T1000 (cell line): ENCODE measurements at places on chromosomes 12 and 14.

DNA sequence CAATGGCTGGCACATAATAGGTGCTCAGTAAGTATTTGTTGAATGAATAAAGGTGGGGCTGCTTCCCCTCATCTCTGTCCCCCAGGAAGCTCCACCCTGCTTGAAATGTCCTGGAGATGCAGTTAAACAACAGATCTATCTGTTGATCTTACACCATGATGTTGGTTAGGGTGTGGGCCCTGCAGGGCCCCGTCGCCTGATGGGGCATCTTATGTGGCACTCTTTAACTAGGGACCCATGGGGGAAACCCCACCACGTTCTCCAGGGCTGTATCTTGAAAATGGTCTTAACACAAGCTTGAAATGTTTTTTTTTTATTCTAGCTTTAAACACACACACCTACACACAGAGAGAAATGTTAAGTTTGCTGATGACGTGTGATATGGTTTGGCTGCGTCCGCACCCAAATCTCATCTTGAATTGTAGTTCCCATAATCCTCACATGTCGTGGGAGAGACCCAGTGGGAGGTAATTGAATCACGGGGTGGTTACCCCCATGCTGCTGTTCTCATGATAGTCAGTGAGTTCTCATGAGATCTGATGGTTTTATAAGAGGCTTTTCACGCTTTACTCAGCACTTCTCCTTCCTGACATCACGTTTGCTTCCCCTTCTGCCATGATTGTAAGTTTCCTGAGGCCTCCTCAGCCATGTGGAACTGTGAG is 741.7 kb downstream of the VRK1 start:
- no peak for DNase-seq

DNA sequence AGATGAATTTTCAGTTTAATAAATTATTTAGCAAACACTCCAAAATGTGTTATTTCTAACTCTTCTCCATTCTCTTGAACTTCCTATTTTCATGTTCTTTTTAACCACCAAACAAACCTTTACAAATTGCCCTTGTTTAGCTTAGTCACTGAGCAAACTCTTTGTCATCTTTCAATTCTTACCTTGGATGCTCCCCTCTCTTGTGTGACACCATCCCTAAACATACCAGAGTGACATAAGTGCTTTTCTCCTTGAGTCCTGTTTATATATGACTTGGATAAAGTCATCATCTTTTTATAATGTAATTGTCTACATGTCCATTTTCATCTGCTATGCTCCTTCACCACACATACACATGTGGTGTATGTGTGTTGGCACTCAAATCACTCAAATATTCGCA is 3.4 kb upstream of the TMEM19 start:
- no peak for DNase-seq

GRCh38 chr14:53306267-53306721 is 153.2 kb upstream of the DDHD1 start:
- peak; percentile 8 for DNase-seq

DNA sequence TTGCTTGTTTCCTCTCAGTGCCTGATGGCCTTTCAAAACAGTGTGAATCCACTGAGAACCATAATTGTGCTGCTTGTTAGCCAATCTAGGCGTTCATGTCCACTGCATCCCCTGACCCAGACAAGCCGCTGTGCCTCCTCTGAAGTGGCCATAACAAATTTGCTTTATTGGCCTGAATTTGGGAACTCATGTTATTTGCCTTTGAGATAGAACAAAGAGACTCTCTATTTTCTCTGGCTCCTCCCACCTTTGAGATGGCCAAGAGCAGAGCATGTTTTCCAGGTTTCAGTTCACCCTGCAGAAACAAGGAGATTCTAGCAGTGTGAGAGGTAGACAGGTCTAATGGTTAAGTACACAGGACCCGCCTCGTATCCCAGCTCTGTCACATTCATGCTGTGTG is 723.9 kb downstream of the MED13L start:
- DNase-seq: no peak

DNA sequence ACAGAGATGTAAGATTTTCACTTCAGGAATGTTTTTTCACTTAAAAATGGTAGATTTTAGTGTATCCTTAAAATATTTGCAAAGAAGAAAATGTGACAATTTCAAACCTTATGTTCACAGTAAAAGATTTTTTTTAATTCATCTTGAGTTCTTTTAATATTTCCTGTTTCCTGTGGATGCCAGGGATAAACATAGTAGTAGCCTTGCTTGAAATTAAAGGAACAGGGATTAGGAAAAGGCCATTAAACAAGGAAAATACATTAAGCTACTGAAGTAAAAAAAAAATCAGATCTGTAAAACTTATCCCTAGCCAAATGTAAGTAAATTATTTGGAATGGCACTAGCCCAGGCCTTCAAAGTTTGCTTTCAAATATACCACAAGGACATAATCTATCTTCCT is 138.1 kb upstream of the AEBP2 start:
- no peak for DNase-seq

- no peak for DNase-seq
Measured at GRCh38 chr12:54689034-54689372, 40.8 kb upstream of the DCD start.

DNA sequence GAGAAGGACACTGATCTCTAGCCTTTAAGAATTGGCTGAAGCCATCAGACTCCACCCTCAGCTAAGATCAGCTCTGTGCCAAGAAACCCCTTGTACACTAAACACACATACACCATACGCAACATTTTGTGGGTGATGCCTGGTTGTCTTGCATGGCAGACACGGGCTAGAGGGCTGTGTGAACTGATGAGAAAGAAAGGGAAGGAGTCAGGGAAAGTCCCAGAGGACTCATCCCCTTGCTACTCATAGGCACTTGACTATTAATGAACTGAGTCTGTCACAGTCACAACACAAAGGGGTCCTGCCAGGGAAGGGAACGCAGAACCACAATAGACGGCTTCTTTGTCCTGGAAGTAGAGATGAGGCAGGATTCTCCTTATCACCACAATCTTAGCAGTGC is 80.8 kb downstream of the EMP1 start:
- no peak for DNase-seq

GRCh38 chr14:96239711-96240141 is 16.3 kb upstream of the BDKRB1 start:
- no peak for DNase-seq

DNA sequence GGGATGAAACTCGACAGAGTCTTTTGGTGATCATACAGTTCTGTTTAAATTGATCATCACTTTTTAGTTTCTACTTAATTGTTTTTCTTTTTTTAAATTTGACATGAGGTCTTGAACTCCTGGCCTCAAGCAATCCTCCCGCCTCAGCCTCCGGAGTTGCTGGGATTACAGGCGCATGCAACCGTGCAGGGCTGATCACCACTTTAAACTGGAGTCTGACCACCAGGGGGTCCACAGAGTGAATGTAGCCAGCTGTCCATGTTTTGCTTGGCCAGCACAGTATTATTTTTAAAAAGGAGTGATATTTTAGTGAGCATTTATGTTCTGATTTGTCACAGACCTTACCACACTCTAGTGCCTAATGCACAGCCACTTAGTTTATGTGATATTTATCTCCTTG is 10.7 kb downstream of the DAAM1 start:
- DNase-seq: no peak

GRCh38 chr12:108564724-108565123 is 2.3 kb downstream of the ISCU start:
- no peak for DNase-seq

DNA sequence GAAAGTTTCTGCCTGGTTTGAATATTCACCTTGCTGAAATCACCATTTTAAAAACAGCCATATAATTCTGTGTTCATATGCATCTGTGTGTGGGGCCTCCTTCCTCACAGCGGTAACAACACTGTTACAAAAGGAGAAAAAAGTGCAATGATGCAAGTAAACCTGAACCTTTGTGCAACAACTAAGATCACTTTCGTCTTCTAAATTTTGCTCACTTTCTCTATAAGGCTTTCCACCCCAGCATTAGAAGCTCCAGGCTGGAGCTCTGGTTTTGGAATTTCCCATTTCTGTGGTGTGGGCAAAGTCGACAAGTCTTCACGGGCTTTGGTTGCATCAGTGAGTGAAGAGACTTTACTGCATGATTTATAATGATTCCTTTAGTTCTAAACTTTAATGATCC is 18.4 kb downstream of the FGD6 start:
- no peak for DNase-seq

DNA sequence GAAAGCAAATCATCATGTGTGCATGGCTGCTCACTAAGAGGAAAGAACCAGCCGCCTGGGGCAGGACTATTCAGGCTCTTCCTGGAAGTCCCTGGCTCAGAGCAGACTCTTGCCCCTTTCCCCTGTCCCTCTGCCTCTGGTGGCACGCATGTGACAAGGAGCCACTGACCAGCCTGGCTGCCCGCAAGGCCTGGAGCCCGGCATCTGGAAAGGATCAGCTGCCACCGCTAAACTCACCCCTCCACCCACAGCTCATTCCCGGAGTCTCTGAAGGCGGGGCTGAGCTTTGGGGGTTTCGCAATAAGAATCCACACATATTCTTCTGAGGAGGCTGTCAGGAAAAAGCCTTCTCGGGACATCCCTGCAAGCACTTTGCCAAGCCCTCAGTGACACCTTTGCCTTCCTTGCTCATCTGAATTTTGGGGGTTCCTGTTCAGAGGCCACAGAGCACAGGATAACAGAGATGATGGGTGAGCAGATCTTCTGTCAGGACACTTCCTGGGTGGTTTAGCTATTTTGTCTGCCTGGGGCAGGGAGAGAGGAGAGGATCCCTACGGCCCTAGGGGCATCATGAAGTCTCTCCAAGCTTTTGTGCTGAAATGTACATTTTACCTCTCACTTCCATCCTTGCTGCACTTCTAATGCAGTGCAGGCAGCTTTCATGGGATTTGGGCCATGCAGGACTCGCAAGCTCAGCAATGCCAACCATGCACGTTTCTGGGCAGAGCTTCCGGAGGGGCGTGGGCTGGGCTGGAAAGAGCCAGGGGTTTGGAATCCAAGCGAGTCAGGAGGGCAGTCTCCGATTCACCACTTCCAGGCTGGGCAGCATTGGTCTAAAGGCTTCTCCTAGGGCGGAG is 124.8 kb upstream of the MAP1LC3B2 start:
- peak; percentile 71 for DNase-seq

GRCh38 chr12:53989227-53990113 is 4.5 kb downstream of the HOXC10 start:
- no peak for DNase-seq

DNA sequence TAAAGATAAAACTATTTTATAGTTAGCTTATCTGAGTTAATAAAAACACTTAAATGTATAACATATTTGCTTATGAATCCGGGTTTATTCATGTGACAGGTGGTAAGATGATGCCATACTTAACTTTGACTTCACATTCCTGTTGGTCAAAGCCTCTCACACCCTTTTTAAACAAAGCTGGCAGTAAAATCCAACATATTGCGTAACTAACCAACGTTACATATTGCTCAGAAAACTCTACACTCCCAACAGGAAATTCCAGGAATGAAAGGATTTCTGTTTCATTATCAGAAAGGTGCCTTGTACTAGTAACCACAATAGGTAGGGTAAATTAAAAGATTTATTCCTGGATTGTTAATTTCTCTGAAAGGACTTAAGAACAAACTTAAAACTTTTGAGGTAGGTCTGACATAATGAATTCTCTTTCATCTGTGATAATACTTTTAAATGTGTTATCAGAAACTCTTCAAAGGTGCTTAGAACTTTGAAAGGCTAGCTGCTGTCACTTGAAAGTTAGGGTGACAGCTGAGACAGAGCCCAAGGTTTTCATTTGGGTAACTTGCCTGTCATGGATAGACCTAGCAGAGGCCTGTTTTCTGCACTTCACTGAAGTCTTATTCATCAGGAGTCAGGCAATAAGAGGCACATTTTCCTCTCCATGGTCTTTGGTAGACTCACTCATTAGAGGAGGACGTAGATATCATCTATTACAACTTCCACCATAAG is 23.8 kb upstream of the CATSPERB start:
- DNase-seq: no peak

DNA sequence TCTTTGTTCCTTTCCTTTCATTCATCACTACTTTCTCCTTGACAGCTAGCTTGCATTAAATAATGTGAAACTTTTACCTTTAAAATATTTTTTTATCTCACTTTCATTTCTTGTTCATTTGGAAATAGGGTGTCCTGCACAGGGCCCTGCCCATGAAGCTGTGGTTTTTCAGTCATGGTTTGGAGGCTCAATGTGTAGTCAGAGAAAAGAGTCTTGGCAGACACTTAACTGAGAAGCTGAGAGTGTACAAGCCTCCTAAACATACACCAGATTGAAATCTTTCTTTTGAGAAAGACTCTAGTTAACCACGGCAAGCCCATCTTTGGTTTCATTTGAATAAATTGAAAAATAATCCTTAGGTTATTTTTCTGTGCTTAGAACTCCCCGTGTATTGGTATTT is 74.2 kb downstream of the KICS2 start:
- DNase-seq: no peak

GRCh38 chr12:76957301-76957700 is 78.5 kb upstream of the CSRP2 start:
- no peak for DNase-seq

- DNase-seq: no peak
Measured at GRCh38 chr12:43097471-43097870, 454.5 kb downstream of the ADAMTS20 start.

GRCh38 chr12:124566161-124566996 is 1.0 kb downstream of the NCOR2 start:
- DNase-seq: peak; percentile 43

DNA sequence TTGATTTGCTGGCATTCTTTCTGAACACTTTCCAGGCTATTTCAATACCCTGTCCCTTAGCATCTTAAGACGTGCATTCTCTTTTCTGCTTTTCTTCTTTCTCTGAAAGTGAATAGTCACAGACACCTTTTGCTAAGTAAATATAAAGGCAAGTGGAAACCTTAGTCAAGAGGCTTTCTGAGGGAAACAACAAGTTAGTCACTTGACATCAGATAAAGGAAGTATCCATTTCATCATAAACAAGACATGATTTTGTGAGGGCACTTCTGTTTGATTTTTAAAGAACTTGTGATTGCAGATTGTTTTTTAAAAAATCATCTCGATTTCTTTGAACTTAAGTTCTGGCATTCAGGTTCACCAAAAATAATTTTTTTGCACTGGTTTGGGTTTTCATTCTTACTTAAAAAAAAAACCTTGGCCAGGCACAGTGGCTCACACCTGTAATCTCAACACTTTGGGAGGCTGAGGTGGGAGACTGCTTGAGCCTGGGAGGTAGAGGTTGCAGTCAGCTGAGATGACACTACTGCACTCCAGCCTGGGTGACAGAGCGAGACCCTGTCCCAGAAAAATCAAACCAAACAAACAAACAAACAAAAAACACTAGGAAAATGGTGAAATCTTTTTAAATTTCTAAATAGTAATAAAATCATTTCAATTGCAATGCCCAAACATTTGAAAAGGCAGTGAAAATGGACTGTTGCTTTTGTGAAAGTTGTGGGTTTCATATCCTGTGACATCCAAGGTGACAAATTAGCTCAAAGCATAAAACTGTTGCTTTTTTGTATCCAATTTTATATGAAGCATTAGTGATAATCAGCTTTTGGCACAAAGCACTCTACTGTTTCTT is 8.3 kb upstream of the KLHL42 start:
- no peak for DNase-seq

DNA sequence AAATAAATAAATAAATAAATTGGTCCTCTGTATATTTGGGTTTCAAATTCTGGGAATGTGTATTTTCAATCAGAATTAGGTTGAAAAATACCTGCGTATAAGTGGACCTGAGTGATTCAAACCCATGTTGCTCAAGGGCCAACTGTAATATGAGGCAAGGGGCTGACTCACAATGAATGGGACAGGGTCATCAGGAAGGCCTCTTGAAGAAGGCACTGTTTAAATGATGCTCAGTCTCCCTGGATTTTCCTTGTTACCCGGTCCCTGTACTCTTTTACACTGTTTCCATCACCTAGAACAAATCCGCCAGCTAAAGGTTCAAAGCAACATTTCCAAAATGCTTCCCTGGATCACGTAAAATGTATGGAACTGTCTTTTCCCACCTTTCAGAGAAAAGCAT is 3.8 kb downstream of the PSMB5 start:
- no peak for DNase-seq

GRCh38 chr12:71399197-71399596 is 40.4 kb upstream of the LGR5 start:
- DNase-seq: no peak
